ENCODE measurements at places on chromosomes 1 and 21.

DNA sequence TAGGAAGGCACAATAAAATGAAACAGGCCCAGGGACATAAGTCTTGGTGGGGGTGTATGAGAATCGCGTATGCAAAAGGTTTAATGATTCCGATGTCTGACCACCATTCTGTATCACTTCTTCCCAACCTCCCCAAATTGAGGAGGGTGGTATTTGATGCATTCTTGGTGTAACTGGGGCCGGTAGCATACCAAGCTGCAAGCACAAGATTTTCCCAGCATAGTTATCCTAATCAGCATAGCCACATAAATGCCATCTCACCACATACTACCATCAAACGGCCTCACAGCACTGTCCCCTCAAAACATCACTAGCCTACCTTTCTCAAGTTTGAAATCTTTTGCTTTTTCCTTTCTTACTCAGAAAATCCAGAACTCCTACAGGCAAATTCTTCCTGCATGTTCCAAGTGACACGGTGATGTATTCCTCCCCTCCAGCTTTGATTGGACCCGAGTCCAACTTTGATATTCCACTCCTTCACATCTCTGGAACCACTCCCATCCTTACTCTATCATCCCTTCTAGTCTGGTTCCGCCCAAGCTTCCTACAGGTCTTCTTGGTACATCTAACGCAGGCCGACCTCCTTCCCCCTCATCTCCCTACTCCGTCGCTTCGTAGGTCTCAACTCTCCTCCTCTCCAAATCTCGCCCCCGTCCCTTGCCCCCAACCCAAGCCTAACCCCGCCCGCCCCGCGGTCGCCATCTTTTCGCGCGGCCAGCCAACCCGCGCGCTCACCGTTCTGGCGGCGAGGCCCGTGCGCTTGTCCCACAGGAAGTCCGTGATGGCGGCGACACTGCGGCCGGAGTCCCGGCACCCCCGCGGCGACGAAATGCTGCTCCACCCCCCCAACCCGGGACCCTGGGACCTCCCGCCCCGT is 600 bp downstream of the CLK2 start:
- no peak for DNase-seq

GRCh38 chr1:11738783-11739182 is 2.8 kb downstream of the AGTRAP start:
- no peak for DNase-seq

- DNase-seq, result no peak
These were observed 148.9 kb downstream of the CDC42BPA start for GRCh38 chr1:227169343-227169742.

- no peak for DNase-seq
These were observed 41.9 kb downstream of the CHML start for GRCh38 chr1:241598249-241598648.

DNA sequence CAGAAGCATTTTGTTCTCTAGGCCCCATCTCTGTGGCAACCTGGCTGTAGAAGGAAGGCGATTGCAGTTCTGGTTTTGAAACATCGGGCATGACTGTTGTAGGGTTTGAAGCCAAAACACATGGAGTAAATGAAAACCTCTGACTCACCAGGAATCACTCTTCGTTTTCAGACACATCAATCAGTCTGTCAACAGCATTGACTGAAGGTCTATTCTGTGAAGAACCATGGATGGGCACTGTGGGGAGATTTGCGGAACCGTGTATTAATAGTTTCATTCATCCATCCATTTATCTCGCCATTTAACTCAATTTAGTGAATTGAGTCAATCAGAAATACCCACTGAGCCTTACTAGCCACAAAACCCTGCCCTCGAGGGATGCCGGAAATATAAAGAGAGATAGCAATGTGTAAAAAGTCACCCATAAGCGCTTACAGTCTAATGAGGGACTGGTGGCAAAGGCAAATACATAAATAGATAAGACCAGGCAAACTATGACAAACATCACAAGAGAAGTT is 364.6 kb upstream of the PROX1 start:
- DNase-seq, result no peak

GRCh38 chr1:169109561-169110134 is 3.2 kb downstream of the ATP1B1 start:
- no peak for DNase-seq

DNA sequence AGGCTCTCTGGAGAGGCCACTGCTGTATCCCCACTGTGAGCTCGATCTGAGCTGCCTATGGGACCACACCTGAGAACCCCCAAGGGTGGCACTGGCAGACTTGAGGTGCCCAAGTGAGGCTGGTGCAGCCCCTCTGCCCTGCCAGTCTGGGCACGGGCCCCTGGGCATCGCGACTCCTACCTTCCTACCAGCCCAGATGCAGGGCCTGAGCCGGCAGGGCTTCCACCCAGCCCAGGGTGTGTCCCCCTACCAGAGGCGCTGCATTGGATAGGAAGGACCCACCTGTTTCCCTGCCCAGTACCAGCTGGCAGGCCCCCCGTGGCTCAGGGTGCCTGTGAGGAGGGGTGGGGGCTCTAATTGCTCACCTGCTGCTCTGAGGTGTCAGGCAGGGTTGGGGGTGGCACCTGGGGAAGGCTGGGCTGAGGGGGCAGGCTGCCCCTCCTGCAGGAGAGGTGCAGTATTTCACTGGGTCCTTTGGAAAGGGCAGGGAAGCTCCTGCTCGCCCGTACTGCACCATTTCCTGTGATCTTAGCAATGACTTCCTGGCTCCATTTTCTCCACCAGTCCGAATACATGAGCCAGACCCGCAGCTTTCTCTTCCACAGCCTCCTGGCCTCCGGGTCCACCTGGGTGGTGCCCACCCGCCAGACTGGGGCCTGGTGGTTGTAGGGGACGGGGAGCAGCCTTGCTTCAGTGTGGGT is 11.8 kb downstream of the TP73 start:
- no peak for DNase-seq

DNA sequence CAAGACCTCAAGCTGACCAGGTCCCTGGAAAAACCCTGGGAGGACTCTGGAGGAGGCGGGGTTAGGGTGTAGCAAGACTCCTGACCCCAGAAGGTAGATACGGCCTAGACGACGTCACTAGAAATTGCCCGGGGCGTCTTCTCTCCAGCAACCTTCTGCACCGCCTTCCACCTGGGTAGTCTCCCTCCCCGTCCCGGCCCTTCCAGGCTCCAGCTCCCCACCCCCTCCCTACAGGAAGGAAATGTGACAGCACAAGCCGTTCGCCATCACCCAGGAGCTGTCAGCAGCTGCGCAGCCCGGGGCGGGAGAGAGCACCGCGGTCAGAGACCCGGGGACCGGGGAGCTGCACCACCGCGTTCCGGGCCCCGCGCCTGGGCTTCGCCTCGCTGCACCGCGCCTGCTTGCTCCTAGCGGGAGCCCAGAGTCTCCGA is 20.0 kb downstream of the SERTAD4 start:
- DNase-seq, result peak; percentile 27

GRCh38 chr1:29912425-29912824 is 676.1 kb downstream of the PTPRU start:
- no peak for DNase-seq

DNA sequence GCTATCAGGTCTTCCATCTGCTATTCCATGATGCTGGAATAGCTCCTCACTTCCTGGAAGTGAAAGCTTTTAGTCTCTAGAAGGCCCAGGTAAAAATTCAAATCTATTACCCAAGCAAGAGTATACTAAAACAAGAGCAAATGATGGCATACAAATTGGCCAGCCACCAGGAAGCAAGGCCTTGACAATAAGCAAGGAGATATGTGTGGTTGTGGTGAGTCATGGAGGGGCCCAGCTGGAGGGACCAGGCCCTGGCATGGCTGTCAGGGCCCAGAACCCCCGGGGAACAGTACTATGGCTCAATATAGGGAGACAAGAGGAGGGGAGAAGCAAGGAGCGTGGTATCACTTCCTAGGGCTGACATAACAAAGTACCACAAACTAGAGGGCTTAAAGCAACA is 358.7 kb downstream of the RRAGC start:
- DNase-seq, result no peak

DNA sequence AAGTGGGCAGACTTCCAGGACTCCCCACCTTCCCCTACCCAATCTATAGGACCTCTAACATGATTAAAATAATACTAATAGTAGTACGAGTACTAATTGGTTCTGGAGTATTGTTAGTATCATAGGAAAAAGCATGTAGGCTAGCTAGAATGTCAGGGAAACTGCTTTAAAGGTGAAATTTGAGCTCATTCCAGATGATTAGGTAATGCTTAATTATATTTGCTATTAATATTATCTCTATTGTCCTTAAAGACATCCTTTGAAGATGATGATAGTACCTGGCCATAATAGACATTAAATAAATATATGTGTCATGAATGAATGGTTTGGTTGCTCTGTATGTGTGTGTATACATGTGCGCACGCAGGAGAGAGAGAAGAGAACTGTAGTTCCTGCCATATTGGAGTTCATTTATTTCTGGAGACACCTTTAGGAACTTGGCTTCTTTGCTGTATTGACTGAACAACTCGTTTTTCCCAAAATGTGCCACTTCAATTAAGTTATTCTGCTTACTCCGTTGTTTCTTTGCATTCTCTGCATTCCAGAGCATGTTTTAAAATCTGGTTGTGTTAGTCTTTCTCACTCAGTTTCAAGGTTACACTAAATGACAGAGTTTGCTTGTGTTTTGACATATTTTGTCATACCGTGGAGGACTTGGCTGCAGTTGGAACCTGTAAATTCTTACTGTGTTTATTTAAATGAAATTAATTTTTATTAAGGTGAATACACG is 117.1 kb downstream of the OSBPL9 start:
- no peak for DNase-seq

DNA sequence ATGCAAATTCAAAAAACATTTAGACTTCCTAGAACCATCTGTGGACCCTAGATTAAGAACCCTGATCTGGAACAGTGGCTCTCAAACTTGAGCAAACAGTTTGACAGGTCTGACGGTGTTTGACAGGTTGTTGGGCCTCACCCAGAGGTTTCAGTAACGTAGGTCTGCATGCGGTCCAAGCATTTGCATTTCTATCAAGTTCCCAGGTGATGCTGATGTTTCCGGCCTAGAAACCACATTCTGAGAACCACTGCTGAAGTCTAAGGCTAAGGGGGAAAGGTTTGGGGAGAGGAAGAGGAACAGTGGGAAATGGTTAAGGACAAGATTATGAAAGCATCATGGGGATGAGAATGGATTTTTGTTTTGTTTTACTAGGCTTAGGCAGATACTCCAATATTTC is 48.6 kb downstream of the MDM4 start:
- no peak for DNase-seq

DNA sequence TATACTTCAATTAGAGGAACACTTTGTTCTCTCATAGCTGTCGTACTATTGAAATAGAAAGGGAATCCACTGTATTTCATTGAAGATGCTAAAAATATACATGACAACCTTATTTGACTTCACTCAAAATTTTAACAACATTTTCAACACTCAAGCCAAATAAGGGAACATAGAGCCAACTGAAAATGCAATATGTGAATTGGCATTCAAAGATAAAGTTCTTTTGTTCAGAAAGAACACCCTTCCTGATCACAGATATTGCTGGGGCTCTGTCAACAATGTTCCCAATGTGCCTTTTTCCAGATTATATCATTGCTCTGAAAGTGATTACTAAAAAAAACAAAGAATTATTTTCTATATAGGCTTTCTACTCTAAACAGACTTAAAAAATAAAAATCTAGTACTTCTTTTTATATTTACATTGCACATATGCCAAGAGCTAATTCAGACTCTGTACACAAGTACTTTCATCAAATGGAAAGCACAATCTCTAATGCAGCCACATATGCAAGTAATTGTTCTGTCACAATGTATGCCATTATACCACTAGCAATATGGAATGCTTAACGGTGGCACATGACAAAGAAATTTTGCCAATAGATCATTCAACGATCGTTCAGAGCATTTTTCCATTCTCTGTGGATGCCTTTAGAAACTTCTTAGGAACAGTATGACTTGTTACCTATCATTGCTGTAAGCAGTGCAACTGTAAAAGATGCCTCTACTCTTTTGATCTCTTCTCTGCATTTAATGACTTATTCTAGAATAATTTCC is 171.0 kb downstream of the EIF4G3 start:
- DNase-seq, result no peak

DNA sequence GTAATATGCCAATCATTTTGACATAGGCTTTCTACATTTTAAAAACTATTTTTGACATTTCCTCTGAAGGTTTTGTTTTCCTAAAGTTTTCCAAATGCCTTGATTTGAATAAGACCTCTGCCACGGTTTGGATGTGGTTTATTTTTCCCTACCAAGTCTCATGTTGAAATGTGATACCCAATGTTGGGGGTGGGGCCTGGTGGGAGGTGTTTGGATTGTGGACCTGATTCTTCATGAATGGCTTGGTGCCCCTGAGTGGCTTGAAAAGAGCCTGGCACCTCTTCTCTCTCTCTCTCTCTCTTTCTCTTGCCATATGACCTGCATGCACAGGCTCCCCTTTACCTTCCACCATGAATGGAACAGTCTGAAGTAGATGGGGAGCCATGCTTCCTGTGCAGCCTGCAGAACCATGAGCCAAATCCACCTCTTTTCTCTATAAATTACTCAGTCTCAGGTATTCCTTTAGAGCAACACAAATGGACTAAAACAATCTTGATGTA is 14.8 kb downstream of the MMEL1 start:
- DNase-seq, result no peak

- no peak for DNase-seq
These were observed 3.0 kb downstream of the KIAA2013 start for GRCh38 chr1:11923069-11923826.

DNA sequence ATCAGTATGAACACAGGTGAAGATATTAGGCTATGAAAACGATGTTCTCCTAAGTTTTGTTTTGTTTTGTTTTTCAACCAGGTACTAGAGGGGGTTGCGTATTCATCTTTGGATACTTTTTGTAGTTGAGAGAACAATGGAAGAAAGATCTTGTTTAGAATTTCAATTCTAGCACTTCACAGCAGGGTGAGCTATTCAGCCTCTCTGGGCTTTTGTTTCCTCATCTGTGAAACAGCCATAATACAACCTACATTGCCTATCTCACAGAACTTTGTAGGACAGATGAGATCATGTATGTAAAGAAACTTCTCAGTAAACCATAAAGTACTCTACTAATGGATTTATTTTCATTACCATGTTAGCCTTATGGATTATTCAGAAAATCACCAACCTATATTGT is 199.5 kb downstream of the GPATCH2 start:
- no peak for DNase-seq

GRCh38 chr1:178057141-178057765 is 36.7 kb upstream of the RASAL2 start:
- no peak for DNase-seq

DNA sequence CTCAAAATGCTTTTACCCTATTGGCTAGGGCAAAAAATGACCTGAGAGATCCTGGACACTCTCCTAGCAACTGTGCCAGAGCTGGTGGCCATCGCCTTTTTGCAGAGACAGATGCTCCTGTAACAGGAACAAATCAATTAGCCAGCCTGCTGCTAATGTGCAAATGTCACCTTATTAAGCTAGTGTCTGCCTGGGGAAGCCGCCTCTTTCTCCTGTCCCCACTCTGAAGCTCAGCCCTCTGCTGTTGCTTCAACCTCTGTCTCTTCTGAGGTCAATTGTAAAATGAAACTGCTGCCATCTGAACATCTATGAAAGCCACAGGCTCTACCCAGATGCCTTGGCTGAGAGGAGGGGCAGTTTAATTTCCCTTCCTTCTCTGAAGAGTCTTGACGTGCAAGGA is 85.5 kb upstream of the CACNA1E start:
- no peak for DNase-seq

- no peak for DNase-seq
These were observed 1545.1 kb downstream of the AMY1C start for GRCh38 chr1:105294838-105295237.

- DNase-seq, result no peak
These were observed 11.8 kb downstream of the OLIG2 start for GRCh38 chr21:33037501-33037900.

Data from activated T-cell treated with anti-CD3 and anti-CD28 coated beads, Interleukin-2, amount 50 U/mL, for 48 hours (primary cell).